ENCODE measurements at places on chromosomes 12 and 14. TPM values are rescaled to one million over a fixed set of nuclear protein-coding genes. Genes with fewer than 3 reads are reported as not detected.
A peak's percentile ranks its signal among the peaks of the same experiment; 100 is the strongest.

DNA sequence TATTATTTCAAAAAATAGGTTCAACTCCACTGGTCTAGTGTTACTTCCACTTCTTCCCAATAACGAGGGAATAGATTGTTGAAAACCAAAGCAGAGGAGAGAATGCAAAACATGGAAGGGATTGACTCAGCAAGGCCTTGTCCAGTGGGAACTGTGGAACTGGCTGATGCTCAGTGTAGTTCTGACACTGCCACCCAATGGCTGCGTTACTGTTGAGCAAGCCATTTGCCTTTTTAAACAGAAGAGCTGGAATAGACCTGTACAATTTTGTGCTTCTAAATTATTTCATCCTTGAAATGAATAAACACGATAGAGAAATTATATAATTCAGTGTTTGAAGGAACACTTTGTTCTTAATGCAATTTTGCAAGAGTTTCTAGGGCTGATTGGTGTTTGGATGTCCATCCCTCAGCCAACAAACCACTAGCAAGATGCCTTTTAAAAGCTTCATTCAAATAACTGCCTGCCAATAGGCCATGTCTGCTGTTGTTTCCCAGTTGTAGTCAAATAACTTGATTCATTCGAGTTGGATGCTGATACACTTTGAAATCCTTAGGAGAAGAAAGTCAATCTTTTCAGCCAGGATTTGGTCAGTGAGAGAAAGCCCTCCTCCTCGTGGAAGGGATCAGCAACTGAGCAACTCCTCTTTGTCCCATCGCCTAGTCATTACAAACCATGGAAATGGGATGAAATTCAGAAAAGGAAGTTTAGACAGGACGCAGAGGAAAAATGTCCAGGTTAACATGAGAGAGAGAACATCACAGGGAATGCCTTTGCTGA lies 7.3 kb upstream of the MGP start:
- DNase-seq: peak; percentile 66

DNA sequence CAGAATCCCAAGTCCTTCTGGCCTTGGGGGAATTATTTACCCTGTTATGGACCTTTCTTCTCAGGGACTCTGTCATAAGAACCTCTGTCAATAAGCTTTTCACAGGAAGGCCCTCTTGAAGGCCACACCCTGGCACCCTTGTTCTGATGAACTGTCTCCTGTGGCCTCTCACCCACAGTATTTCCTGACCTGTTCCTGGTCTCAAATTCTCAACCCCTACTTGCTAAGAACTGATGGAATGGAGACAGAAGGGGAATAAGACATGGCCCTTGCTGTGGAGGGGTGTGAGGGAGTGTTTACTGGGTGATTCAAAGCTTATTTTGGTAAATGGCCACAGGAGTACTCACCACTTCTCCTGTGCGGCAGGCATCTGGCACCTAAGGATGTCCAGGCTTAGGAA lies 1082.9 kb downstream of the BCL11B start:
- no peak for DNase-seq

DNA sequence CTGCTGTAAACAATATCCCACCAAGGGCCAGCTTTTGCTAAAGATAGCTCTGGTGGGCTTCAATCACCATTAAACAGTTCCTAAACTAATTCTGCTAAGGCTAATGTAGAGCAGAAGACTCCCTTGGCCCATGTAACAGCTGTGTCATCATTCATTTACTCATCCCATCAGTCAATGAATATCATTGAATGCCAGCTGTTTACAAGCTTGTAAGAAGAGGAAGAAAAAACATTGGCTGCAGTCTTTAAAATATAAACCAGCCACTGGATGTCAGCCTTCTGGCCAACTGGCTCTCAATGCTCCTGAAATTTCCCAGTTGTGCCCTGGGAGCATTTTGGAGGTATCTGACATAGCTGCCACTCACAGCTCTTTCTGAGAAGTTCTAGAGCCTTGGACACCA lies 18.0 kb upstream of the MAP3K9 start:
- no peak for DNase-seq

Gene KLRB1
- total RNA-seq: 1.4 TPM

DNA sequence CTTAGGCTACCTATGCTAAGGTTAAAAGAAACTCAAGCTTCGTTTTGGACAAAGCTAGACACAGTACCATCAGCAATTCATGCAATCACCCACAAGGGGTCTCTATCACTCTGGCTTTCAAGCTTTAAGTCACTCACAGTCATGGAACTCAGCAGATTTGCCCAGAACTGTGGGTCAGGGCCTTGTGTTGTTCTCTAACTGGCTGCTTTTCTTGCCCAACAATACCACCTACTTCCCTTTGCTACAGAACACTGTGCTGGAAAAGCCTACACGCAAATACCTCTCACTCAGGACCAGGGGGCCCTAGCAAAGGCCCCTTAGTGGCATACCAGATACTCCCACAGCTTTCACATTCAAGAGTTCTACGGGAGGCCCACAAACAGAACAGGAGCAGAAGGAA lies 9.1 kb downstream of the NEMP1 start:
- no peak for DNase-seq

- no peak for DNase-seq
Observed at GRCh38 chr12:68189821-68190242, 30.3 kb upstream of the IFNG start.

Gene ZBTB42
- total RNA-seq: 3.6 TPM

DNA sequence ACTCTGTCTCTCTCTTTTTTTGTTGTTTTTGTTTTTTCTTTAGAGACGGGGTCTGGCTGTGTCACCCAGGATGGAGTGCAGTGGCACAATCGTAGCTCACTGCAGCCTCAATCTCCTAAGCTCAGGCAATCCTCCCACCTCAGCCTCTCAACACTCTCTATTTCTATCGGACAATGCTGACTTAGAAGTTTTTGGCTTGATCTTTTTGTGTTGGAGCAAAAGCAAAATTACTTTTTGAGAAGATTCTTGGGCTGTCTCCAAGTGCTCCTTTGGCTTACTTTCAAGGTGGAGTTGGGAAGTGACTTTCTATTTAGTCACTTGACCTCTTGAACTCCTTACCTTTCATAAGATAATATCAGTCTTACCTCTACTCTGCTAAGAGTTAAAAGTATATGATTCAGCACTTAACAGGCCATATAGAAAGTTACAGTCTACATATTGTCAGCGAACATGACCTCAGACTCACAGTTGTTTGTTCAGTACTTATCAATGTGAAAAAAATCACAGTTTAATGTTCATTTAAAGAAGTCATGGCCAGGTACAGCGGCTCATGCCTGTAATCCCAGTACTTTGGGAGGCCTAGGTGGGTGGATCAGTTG lies 15.4 kb upstream of the MIA2 start:
- DNase-seq: no peak

DNA sequence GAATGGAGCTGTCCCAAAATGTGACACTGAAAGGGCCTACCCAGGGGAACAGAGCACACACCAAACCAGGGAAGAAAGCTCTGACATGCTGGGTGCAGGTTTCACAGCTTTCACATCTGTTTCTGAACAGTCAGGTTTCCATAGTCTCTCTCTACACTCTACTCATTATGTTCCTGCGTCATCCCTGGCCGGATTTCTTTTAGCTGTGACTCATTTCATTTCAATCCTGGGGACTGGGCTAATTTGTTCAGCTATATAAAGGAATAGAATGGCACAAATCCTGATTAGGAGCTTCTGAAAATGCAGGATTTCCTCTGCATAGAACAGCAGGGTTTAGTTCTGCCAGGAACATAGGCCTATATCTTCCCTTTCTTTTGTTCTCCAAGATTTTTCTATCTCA lies 649.8 kb downstream of the RPS29 start:
- no peak for DNase-seq

- DNase-seq: no peak
Observed at GRCh38 chr14:65926504-65926903, 514.0 kb downstream of the FUT8 start.

- DNase-seq: no peak
Observed at GRCh38 chr12:96020314-96021003, 14.9 kb downstream of the LTA4H start.

Gene ANAPC7
- 62.7 TPM for total RNA-seq

- DNase-seq: no peak
Observed at GRCh38 chr12:14460212-14460841, 94.8 kb downstream of the ATF7IP start.

GRCh38 chr12:53414756-53415417 lies 8.8 kb upstream of the AMHR2 start:
- DNase-seq: no peak

DNA sequence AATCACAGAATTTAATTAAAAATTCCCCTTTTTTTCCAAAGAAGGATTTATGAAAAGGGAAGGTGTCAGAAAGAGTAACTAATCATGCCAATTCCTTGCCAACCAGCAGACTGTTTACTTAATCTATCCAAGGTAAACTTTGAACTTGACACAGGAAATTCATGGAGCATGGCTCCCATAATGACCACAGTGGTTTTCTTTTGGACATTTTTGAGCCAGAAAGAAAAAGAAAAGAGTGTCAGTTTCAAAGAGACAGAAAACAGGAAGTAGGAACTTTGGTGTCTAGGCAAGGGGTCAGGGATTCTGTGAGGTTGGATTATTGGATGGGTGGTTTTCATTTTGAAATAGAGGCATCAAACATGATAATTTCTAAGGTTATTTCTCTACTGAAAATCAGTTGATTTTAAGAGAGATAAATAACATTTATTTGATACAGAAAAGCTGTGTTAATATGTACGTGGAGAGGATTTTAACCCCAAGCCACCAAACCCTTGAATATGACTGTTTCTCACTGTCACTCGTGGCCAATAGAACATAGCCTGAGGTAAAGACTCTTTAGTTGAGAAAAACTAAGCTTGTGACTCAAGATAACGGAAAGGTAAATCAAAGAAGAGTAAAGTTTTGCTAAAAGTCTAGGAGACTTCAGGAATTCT lies 196.1 kb downstream of the TTC6 start:
- DNase-seq: no peak

DNA sequence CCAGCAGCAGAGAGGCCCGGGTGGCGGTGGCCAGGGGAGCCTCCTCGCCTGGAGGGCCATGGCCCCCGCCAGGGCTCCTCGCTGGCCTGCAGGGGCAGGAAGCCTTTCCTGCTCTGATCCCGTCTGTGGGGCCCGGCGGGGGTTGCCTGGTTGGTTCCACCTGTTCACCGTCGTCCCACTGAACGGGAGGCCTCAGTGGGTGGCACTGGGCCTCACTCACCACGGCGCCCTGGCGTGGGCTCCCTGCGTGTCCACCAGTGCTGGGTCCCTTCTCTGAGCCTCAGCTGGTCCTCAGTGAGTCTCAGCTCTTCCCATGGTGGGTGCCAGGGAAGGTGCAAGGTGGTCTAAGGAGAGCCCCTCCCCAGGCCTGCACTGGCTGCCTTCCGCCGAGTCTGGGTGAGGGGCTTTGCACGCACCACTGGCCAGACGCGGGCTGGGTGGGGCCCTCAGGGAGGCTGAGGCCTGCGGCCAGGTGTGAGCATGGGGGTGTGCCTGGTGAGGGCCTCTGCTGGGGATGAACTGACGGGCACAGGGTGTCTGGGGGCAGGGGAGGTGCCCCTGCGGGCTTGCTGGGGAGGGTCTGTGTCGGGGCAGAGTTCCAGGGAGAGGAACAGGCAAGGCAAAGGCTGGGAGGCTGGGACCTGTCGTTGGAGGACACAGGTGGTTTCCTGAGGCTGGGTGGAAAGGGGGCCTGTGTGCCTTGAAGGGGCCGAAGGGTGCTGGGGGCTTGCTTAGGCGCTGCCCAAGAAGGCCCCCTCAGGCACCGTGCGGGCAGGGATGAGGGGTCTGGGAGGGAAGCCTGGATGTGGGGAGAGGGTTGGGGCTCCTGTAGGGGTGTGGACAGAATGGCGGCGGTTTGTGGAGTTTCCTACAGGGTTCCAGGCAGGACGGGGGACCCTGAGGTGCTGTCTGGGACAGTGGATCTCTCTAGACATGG lies 339.8 kb downstream of the TMEM121 start:
- peak; percentile 47 for DNase-seq

GRCh38 chr14:57182760-57183503 lies 85.8 kb downstream of the EXOC5 start:
- no peak for DNase-seq

Gene RD3L
- total RNA-seq: not detected

DNA sequence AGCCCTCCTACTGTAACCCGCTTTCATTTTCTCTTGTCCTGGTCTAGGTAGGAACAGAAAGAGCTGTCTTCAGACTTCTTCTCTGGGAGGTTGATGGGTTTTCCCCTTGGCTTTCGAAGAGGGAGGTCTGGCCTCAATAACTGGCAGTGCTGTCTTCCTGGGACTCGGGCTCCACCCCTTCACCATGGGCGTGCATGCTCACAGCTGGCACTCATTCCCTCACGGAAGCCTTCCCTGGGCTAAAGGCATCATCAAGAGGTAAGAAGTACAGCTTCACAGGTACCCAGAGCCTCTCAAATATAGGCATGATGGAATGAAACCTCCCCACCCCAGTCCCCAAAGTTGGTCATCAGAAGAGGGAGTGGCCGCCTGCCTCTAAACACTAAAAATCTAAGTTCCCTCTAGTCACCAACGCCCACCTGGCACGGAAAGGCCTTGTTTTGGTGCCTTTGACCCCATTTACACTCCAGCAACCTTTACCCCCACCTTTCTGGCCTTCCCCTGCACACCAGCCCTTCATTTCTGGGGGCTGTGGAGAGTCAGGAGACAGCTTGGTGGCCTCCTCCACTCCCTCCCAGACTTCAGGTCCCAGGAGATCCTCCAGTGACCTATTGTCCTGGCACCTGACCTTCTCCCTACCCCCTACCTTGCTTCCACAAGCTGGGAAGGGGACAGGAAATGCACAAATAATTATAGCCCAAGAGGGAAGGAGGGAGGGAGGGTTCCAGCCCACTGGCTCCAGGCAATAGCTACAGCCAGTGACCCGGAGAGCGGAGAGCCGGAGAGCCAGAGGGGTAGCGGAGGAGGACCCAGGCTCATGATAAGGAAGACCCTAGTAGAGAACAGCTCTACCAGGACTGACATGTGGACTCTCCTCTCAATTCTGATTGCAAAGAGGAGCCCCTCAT lies 2.8 kb downstream of the RAPGEF3 start:
- DNase-seq: no peak

DNA sequence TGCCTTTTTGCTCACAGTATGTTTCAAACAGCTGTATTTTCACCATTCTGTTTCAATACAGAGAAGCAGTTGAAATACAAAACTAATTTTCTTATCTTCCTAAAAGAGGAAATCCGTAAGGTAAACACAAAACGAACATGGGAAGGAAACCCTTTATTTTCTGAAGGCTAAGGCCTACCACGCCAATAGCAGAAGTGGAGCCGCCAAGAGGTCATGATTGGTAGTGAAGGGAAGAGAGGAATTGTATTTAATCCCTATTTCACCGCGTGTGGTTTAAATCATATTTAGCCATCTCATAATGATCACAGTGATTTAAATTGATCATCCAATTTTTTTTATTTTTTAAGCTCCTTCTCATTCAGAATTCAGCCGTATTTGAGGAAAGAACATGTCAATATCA lies 398.2 kb downstream of the PRKD1 start:
- DNase-seq: no peak

- DNase-seq: no peak
Observed at GRCh38 chr12:56932146-56932545, 2.1 kb downstream of the SDR9C7 start.

Gene KCTD10
- 88.8 TPM for total RNA-seq
